ENCODE measurements at places on chromosomes 4 and X.

GRCh38 chr4:120855307-120856001 is 67.1 kb downstream of the PRDM5 start:
- no peak for DNase-seq

GRCh38 chr4:119032921-119033685 is 102.5 kb upstream of the MYOZ2 start:
- DNase-seq = no peak

- no peak for DNase-seq
Observed at GRCh38 chr4:166230841-166231240, 357.8 kb downstream of the TLL1 start.

DNA sequence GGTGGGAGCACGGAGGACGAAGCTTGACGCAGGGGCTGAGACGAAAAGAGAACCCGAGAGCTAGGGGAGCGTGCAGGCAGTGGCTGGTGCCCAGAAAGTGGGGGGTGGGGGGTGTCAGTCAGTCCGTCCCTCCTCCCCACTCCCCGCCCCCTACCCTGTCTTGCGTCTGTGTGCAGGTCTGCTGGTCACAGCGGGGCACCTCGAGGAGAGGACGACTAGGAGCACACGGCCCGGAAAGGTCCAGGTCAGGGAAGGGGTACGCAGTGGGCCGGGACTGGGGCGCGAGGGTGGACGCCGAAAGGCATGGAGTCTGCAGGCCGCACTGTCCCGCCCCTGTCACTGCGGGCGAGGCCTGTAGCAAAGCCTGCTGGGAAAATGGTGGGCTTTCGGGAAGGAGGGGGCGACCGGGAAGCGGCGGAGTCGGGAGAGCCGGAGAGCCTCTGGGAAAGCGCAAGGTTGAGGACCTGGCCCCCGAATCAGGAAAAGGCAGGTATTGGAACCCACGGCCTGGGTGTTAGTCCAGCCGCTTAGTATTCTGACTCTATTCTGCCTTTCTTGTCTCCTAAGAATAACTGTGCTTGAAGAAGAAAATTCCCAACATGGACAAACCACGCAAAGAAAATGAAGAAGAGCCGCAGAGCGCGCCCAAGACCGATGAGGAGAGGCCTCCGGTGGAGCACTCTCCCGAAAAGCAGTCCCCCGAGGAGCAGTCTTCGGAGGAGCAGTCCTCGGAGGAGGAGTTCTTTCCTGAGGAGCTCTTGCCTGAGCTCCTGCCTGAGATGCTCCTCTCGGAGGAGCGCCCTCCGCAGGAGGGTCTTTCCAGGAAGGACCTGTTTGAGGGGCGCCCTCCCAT is 769 bp downstream of the TCEAL1 start:
- peak; percentile 49 for DNase-seq

DNA sequence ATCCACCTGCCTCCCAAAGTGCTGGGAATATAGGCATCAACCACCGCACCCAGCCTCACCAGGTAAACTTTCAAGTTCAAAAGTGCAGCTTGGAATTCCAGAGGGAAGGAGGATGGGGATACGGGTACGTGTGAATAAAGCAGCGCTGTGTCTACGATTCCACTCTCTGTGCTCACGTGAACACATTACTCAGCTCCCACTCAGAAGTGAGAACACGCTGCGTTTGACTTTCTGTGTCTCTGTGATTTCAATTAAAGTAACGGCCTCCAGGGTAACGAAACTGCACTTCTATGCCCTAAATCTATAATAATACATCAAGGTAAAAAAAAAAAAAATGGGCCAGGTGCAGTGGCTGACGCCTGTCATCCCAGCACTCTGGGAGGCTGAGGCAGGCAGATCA is 8.4 kb upstream of the ASMT start:
- no peak for DNase-seq
